Epithelial cell of proximal tubule (primary cell): ENCODE measurements at places on chromosomes 7 and 10. TPM values are rescaled to one million over a fixed set of nuclear protein-coding genes. Genes with fewer than 3 reads are reported as not detected.

DNA sequence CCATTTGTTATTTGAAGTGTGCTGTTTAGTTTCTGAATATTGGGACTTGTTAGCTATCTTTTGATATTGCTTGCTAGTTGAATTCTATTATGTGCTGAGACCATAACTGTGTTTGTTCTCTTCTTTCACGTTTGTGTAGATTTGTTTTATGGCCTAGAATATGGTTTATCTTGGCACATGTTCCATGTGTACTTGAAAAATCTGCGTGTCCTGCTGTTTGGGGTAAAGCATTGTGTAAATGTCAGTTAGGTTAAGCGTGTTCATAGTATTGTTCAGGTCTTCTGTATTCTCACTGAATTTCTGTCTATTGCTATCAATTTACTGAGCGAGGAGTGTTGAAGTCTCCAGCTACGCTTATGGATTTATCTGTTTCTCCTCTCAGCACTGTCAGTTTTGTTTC, 19.4 kb downstream of the MMP21 start:
- DNase-seq = no peak

ANKRD22 gene
- 0.12 and 1.8 TPM in 2 replicates for total RNA-seq

GRCh38 chr7:74280985-74281384, 8.2 kb upstream of the CLIP2 start:
- DNase-seq = no peak

PTPRE gene
- total RNA-seq = 5.4 and 6.2 TPM in 2 replicates

DLX5 gene
- total RNA-seq = not detected in 2 replicates

GRCh38 chr10:102675011-102675665, 30.9 kb downstream of the TRIM8 start:
- no peak for DNase-seq

AGMO gene
- not detected in 2 replicates for total RNA-seq

MRPL32 gene
- total RNA-seq = 91.7 and 97.2 TPM in 2 replicates

DNA sequence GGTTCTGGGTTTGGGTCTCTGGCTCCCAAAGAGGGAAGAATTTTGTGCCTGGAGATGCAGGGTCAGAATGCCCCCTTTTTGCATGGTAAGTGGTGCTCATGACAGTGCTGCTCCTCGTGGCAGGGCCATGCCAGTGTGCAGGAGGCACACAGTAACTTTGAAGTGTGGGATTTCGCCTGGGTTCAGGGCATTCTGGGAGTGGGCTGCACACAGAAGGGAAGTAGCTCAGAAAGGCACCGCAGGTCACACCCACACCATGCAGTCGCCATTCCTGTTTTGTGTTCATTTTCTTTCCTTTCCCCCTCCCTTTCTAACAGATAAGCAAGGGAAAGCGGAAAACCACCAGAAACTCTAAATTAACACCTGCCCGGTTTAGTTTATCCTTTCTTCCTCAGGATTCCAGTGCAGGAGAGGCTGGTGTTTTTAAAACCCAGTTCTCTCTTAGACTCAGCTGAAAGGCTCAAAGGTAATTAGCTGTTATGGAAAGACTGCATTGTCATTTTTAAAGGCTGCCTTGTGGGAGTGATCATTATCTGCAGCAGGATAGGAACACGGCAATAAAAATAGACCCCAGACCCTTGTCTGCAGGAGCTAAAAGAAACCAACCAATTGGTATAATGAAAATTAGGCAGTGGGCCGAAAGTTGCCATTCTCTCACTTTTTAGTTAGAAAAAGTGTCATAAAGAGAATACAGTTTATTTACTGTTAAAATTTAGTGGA, 50.2 kb downstream of the EEPD1 start:
- no peak for DNase-seq

DNA sequence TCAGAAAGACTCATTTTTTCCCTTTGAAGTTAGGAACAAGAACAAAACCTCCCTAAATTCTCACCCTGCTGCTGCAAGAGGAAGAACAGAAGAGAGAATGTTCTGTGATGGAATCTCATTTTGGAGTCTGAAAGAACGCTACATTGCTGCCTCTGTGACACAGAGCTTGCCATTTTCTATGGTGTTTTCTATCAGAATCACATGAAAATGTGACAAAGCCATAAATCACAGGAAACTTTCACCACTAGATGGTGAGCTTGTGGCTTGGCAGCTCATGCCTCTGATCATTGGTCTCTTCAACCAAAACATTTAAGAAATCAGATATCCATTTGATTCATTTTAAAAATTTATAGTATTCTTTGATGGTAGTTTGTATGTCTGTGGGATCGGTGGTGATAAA, 82.9 kb downstream of the CADPS2 start:
- DNase-seq = peak; percentile 13

DNA sequence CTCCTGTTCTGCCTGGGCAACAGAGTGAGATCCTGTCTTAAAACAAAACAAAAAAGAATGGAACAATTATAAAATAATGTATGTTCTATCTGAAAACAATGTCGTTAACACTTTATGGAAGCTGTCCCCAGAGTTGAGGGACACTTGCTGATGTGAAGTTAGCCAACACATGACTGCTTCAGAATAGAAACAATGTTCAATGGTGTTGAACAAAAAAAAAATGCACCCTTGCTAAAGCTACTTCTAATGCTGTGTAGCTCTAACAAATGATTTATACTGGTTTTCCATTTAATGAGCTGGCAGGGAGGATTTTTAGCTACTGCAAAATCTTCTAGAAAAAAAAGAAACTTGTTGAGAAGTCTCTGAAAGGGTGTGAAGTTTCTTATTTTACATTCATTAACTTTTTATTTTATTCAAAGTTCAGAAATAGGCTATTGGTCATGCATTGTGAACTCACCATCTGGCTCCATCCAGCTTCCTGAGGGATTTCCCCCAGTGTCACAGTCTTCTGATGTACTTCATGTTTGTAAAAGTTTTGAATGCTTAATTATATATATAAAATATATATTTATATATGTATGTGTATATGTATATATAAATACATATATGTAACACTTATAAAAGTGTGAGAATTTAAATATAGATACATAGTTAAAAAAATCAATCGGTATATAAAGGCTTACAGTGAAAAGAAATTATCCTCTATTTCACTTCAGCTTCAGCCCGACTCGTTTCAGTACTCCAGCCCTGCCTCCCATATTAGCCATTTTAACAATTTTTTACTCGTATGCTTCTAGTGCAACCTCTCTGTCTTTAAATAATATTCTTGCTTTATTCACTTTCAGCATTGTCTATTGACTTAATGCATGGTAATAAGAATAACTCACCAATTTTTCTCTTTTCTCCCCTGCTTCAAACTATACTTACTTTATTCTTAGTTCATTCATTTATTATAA, 35.0 kb downstream of the HDAC9 start:
- peak; percentile 32 for DNase-seq

SFTPA2 gene
- not detected in 2 replicates for total RNA-seq

- no peak for DNase-seq
These were observed 458.6 kb downstream of the INHBA start for GRCh38 chr7:41244246-41244645.

- DNase-seq = no peak
These were observed 197.4 kb downstream of the SEMA3E start for GRCh38 chr7:83451501-83452045.

GRM3 gene
- total RNA-seq = not detected in 2 replicates

GRCh38 chr10:110498087-110498981, 627 bp downstream of the DUSP5 start:
- DNase-seq = no peak

SORCS1 gene
- 0.06 TPM in 1 of 2 replicates, not detected in the other for total RNA-seq

GRCh38 chr7:85510287-85510686, 323.4 kb upstream of the SEMA3D start:
- no peak for DNase-seq

CLRN3 gene
- total RNA-seq = not detected in 2 replicates

DNA sequence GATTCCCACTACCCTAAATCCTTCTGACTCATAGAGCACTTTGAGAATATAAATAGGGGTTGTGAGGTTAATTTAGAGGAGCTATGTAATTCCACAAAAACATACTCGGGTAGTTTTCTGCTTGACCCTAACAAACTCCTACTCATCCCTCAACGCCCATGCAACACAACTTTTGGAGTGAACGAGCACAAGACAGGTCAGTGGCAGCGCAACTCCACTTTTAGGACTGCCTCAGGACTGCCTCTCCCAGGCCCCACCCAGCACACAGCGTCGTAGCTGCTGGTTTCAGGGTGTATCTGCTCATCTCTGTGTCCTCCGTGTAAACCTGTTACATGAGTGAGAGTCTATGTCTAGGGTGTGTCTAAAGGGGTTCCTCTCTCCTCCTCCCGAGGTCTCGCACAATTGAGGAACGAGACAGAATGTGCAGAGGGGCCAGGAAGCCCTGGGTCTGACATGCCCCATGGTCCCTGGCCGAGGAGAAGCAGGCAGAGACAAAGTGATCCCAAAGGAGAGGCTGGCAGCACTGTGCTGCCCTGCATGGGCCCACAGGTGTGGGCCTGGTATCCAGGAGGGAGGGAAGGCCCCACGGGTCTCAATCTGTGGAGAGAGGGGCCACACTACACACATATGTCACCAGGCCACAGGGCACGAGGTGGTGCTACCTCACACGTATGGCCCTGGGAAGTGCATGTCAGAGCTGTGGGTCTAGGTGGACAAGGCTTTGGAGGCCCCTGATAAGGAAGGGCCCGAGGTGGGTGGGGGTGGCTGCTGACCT, 45.5 kb downstream of the CAMK2B start:
- DNase-seq = no peak

HOXA5 gene
- 20.1 and 47.6 TPM in 2 replicates for total RNA-seq

DNA sequence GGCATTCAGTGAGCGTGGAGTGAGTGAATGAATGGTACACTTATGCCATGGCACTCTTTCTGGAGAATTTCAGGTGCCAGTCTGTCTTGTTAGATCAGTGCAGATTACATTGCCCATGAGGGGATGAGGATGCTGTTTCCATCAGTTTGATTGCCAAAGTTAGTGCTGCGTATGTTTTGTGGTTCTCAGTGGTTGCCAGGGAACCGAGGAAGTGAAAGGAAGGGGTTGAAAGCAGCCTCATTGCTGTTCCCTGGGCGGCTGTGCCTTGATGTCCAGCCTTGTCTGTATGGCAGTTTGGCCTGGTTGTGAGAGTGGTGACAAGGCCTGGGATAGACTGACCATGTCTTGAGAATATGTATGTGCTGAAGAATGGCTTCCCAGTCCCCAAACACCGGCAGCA, 30.2 kb downstream of the WBP1L start:
- no peak for DNase-seq

GRCh38 chr7:155842496-155843265, 30.4 kb upstream of the SHH start:
- no peak for DNase-seq

GRCh38 chr10:98262571-98262970, 5.4 kb downstream of the LOXL4 start:
- no peak for DNase-seq

FZD1 gene
- 4.7 and 5.9 TPM in 2 replicates for total RNA-seq

DNA sequence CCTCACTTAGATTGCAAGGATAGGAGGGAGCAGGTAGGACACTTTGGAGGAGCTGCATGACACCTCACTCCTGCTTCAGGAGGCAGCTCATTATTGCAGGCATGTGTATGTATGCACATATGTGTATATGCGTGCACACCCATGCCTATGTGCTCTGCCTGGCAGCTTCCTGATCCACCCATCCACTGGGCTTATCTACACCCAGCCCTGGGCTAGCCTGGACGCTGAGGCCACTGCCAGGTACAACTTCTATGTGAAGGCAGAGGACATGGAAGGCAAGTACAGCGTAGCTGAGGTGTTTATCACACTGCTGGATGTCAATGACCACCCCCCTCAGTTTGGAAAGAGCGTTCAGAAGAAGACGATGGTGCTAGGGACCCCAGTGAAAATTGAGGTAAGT, 13.3 kb downstream of the LRIT2 start:
- no peak for DNase-seq

- DNase-seq = no peak
These were observed 786.5 kb upstream of the C7orf33 start for GRCh38 chr7:147804032-147804431.

DNA sequence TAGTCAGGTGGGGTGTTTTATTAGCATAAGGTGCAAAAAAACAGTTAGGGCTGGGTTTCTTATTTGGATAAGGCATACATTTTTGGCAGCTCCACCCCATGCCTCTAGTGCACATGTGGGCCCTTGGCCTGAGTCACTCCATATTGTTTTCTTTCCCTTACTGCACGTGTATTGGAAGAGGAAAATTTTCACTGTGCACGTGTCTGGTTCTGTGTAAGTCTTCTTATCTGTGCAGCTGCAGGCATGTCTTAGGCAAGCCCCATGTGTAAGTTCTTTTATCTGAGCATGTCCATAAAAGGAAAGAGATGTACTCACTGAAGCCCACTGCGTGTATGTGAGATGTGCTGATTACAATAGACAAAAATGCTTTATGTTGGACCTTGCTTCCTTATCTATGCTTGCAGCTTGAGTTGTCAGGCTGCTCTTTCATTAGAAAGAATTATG, 540.3 kb upstream of the IGFBP3 start:
- no peak for DNase-seq

- DNase-seq = no peak
These were observed 35.3 kb downstream of the CHST3 start for GRCh38 chr10:71999360-72000072.

DNA sequence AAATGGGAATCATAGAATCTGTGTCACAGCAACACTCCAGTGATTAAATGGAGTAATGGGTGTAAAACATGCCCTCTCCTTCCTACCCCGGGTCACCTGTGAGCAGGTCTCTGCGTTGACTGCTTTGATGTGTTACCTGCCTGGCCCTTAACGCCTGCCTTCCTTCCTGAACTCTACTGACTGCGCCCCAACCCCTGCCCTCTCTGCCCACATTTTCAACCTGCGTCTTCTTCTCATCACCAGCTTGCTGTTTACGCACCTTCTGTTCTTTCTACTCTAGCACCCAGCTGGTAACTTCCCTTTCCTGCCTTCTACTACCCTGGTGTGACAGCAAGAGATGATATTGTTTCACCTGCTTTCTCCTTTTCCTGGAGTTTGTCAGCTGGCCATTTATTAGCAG, 303.0 kb upstream of the LRGUK start:
- no peak for DNase-seq

CROT gene
- 5.6 and 8.2 TPM in 2 replicates for total RNA-seq

OR2A1 gene
- 0.17 TPM in 1 of 2 replicates, not detected in the other for total RNA-seq

DNA sequence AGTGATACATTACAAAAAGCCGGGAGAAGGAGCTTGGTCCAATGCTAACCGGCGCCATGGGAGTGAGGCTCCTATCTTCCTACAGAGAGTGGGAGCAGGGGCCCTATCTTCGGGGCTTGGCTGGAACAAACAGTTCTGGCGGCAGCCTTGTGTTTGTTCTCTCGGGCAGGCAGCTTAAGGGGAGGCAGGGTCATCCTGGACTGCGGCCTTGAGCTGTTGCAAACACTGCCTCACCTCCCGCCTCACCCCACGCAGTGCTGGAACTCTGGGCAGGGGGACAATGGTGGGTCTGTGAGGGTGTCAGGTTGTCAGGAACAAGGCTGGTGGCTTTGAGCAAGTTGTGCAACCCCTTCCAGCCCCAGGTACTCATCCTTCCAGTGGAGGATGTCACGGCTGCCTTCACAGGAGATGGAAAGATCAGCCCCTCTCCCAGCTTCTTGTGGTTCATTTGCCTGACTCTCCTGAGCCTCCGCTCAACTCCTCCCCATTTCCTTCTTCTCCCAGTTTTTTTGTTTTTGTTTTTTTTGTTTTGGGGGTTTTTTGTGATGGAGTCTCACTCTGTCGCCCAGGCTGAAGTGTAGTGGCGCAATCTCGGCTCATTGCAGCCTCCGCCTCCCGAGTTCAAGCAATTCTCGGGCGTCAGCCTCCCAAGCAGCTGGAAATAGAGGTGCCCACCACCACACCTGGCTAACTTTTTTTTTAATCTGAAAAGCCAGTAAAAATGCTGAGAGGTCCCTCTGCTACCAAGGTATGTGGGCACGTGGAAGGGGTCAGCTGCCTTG, 57.4 kb downstream of the SPOCK2 start:
- DNase-seq = no peak
